ENCODE measurements at places on chromosomes 2 and 18.

DNA sequence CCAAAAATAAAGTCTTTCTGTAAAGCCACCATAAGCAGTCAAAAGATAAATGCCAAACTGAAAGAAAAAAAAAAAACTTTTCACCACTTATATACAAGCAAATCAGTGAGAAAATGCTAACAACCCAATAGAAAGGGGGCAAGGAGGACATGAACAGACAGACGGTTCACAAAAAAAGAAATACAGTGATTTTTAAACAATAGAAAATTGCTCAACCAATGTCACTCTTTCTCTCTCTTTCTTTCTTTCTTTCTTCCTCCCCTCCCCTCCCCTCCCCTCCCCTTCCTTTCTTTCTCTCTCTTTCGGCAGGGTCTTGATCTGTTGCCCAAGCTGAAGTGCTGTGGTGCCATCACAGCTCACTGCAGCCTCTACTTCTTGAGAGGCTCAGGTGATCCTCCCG is 28.8 kb upstream of the SPATA3 start:
- no peak for DNase-seq

DNA sequence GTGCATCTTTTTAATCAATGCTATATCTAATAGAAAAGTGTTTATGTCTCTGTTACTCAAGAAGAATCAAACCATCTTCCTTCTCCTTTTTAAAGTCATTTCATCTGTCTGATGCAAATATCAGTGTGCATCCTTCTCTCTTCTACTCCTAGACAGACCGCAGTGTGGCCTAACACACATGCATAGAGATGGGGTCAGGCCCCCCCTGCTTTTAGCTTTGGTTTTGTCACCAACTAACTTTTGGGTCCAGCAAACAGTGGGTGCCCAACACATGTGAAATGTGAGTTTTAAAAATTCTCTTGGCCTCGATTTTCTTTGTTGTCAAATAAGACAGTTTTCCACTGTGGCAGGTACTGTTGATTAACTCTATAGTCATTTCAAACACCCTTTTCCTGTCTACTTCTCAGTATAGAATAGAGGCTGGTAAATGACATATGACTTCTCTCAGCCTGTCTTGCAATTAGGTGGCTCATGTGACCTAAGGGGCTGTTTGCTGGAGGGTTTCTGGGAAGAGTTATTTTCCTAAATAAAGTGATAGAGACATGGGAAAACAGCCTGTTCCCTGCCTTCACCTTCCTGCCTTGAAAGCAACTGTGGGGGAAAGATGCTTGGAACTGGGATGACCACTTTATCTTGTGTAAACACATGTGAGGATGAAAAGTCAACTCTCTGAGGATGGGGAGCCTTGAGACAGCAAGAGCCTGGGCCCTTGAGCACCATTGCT is 65.7 kb upstream of the DARS1 start:
- DNase-seq, result no peak

- DNase-seq, result peak; percentile 47
Observed at GRCh38 chr18:9613550-9614400, 584 bp downstream of the PPP4R1 start.

DNA sequence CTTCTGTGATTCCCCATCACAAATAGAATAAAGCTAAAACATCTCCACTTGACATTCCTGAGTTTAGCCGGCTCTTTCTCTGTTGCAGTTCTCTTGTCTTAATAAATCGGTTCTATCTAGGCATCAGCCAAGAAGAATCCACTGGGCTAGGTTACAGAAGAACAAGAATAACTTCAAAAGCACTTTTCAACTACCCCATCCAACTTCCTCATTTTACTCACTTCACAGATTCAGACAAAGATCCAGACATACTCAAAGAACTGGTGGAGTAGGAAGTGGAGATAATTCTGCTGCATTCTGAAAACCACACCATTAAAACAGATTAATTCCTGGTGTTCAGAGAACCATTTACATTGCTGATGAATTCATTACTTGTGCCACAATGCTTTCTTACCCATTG is 9.6 kb upstream of the ALPK2 start:
- no peak for DNase-seq

DNA sequence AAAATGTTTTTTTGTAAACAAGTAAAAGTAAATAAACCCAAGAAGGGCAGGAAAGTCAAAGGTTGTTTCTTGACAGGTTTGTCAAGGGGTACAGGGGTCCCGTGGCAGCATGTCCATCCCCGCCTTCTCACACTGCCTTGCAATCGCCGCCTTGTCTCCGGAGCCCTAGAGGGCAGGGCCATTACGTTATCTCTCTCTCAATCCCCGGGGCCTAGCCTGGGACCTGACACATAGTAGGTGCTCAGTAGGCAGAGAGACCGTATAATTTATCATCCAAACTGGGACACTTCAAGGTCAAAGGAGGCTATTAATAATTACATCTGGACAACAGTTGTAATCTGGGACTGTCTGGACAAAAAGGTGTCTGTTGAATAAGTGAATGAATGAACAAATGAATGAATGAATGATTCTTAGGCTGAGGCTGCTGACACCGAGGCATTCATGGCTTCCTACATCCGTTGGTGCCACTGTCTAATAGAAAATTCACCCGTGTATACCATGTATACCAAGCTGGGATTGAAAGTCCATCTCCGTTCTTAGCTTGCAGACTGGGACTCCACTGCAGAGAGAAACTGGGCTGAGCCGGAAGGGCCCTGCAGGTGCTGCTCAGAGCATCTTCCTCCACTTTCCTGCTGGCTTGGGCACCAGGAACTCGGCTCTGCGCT is 44.8 kb upstream of the PLB1 start:
- no peak for DNase-seq

DNA sequence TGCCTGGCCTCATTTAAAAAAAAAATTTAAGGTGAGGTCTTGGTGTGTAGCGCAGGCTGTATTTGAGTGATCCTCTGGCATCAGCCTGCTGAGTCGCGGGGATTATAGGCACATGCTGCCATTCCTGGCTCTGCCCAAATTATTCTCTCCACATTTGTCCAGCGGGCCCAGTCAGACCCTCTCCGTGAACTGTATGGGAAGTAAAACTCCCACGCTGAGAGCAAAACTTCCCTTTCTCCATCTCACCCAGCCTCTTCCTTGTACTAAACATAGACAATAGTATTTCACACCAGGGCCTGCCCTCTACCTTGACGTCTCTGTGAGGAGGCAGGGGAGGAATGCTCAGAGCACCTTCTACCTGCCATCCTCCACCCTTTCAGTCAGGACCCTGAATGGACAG is 37.0 kb downstream of the EIF4E2 start:
- no peak for DNase-seq

DNA sequence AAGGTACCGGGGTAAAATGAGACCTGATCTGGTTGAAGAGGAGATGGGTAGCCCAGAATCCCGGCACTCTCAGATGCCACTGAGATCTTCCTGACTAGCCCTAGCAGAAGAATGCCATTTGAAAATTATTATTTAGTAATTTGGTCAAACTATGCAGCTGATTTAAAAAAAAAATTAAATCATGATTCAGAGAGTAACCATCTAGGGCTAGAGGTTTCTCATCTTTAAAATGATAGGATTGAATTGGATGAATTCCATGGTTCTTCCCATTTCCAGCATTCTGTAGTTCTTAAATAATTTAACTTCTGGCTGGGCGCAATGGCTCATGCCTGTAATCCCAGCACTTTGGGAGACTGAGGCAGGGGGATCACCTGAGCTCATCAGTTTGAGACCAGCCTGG is 106.1 kb downstream of the MYO1B start:
- no peak for DNase-seq

GRCh38 chr2:28135324-28135723 is 244.8 kb downstream of the BABAM2 start:
- no peak for DNase-seq

Measured in fibroblast of pulmonary artery (primary cell).